Midbrain (tissue), 1 donor: ENCODE measurements at places on chromosomes 2 and 18.

GRCh38 chr18:67794521-67794920 is 278.0 kb upstream of the DSEL start:
- no peak for DNase-seq

GRCh38 chr2:217329023-217329431 is 469.2 kb upstream of the TNP1 start:
- no peak for DNase-seq

DNA sequence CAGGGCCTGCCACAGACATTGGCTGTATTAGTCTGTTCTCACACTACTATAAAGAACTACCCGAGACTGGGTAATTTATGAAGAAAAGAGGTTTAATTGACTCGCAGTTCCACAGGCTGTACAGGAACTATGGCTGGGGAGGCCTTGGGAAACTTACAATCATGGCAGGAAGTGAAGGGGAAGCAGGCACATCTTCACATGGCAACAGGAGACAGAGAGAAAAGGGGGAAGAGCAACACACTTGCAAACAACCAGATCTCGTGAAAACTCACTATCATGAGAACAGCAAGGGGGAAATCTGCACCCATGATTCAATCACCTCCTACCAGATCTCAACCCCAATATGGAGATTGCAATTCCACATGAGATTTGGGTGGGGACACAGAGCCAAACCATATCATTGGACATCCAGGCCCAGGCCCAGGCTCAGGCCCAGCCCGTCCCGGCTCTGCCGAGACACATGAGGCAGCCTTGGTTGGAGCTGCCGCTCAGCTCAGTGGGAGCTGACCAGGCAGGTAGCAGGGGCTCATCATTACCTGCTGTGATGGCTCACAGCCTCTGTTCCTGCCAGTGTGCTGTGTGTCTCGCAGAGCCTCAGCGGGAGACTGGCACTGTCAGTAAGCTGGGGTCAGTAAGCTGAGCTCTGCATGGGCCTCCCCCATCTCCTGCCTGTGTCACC is 8.6 kb upstream of the RALB start:
- no peak for DNase-seq

DNA sequence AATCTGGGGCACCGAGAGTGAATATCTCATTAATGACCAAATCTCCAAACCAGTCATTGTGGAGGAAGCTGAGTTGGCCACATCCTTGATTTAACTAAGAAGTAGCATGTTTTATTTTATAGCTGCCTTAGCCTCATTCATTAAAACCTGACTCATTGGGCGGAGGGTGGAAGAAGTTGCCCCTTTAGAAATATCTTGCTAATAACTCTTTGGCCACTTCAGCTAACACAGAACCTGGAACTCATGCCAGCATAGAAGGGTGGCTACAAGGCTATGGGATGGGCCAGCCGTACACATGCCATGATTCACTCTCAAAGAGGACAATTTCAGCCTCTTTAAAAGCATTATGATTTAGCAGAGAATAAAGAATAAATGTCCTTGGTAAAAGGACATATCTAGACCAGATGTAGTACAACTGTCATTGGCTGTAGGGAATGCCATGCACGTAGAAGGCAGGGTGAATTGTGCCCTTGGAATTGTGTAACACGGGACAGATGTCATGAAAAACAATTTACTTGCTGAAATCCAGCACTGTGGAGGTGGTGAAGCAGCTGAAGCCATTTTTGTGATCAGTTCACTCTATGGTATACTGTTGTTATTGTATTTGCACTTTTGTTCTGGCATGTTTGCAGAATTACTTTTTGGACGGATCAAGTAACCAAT is 330.0 kb downstream of the PLCL1 start:
- no peak for DNase-seq

DNA sequence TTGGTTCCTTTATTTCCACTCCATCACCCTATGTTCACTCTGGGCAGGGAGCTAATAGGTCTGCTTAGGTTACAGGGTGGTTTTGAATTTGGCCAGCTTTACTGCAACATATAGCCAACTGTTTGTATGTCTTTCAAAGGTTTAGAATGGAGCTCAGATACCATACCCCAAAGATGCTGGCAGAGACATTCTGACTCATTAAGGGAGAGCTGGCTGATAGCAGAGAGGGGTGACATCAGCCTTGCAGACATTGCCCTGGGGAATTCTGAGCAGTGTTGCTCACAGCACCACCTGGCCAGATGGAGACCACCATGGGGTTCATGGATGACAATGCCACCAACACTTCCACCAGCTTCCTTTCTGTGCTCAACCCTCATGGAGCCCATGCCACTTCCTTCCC is 2.1 kb downstream of the PROKR1 start:
- no peak for DNase-seq

DNA sequence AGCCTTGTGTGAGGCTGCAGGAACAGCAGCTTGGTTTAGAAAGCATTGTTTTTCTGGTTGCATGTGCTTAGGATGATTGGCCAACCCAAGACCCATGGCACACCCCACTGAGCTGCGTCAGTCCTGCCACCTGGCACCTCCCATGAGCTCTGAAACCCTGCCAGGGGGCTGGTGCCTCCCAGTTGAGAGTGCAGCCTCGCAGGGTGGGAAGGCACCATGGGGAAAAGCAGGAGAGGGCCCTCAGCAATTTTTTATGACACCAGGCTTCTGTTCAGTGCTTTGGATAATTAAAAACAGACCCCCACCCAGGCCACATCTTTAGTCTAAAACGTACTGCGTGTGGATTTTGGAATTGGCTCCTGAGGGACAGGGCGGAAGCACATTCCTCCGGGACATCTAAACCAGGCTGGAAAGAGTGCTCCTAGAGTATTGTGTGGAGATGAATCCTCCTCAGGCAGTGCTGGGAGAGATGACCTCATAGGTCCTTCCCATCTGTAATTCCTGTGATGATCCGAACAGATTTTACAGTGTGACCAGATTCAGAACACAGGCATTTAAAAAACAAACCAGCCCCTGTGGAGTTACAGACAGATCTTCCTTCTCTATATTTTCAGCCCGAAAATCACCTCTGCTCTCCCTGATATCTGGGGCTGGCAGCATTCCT is 438.3 kb downstream of the ZNF521 start:
- no peak for DNase-seq

DNA sequence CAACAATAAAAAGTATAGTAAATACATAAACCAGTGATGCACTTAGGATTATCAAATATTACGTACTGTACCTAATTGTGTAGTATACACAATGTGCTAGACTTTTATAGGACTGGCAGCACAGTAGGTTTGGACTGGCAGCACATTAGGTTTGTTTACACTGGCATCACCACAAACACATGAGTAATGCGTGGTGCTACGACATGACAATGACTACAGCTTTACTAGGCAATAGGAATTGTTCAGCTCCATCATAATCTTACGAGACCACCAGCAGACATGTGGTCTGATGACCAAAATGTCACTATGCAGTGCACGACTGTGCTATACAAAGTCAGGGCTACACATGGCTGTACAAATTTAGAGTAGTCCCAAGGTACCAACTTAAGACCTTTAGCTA is 2.3 kb downstream of the MBOAT2 start:
- no peak for DNase-seq

DNA sequence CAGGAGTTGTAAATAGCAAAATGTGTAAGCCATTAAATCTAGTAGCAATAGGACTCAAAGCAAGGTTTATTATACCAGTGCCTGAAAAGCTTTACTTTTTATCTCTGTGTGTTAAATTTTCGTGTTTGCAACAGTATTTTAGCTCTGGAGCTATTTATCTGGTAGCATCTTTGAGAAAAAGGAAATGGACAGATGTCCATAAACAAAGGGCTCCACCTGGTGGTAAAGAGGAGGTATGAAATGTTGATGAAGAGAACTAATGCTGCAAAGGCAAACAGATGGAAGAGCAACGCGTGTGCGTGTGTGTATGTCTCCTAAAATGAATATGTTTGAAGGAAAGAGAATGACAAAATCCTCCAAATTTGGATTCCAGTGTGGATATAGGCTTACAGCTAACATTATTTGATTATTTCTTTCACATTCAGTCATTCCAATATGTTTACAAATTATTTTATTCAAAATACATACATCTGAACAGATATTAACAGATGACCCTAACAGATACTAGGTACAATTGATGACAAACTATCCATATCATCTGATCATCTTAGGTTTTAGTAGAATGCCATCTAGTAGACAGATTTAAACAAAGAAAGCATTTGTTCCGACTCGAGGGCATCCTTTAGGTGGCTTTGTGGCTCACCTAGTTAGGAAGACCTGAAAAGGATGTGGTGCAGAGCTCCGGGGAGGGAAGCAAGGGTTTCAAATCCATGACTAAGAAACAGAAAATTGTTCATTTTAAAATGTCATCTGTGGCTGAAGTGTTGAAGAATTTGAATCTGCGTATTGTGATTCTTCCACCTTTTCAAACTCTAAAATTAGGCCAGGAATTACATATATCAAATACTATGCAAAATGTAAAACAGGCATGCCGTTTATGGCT is 383.3 kb downstream of the MTX2 start:
- peak; percentile 44 for DNase-seq

GRCh38 chr2:77028032-77028600 is 494.1 kb downstream of the LRRTM4 start:
- DNase-seq: no peak

DNA sequence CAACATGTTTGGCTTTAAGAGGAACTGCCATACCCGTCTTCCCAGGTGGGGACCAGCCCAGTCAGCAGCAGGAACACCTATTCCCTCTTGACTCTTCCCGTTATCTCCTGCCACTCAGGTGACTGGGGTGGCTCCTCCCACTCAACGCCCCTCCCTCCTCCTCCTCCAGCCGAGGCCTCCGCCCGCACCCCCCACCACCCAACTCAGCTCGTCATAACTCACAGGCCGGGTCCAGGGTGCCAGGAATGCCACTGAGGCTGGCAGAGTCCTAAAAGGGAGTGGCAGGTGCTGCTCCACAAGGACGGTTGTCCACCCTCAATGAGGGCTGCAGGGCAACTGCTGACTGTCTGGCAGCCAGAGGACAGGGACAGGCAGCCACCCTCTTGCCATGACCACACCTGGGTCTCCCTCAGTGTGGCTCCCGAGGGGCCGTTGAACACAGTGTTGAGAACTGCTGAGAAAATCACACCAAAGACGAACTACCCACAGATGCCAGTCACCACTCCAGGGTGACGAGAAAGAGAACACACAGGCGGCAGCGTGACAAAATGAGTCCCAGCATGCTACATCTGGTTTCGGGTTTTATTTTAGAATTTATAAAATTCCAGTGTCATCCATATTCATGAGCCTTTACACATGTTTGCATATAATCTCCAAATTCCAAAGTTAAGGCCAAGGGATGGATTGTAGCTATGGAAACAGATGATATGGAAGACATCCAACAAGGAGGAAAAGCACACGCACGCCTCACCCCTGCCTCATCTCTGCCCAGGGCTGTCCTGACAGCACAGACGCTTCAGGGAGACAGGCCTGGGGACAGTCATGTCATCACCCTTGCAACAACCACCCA is 38.5 kb downstream of the ANO7 start:
- DNase-seq: no peak
